Prostate gland (tissue), 2 donors: ENCODE measurements at places on chromosomes 2 and 18.

GRCh38 chr2:233831011-233831721 lies 23.2 kb downstream of the HJURP start:
- DNase-seq: no peak

GRCh38 chr18:50119296-50119695 lies 75.7 kb downstream of the MYO5B start:
- DNase-seq: no peak

DNA sequence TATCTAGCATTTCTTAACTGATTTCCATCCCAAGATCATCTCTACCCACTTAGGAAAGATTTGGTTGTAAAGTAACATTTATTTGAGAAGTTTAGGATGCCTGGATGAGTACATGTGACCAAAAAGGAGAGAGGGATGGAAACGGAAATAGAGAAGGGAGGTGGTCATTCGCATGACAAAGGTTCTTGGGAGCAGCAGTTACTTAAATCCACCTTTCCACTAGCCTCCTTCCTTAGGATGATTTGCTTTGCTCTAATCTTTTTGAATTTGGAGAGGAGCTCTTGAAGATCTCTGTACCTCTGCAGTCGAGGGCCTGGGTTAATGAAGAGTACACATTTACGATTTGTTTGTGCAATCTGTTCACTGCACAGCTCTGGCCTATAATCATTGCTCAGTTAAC lies 623.5 kb downstream of the EPHA4 start:
- no peak for DNase-seq

- no peak for DNase-seq
These were observed 44.3 kb downstream of the MAP3K20 start for GRCh38 chr2:173119944-173120343.

DNA sequence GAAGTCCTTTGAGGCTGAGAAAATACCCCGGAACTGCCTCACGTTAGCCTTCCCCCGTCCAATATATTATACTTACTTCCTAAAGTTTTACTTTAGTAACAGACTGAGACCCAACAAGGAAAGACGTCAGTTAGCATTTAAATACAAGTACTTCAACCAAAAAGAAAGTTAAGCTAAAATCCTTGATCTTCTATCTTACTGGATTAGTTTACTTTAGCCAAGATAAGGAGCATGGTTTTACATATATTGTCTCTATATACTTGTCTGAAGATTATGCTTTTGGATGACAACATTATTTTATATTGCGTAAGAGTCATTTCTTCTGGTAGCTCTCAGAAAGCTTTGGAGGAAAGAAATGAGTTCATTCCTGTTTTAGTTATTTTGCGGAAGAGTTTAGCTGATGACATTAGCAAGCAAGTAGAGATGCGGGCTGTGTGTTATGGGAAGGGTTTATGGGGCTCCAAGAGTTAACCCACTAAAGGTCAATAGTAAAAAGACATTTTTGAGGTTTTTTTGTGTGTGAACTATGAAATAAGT lies 532.9 kb downstream of the ZNF516 start:
- no peak for DNase-seq

DNA sequence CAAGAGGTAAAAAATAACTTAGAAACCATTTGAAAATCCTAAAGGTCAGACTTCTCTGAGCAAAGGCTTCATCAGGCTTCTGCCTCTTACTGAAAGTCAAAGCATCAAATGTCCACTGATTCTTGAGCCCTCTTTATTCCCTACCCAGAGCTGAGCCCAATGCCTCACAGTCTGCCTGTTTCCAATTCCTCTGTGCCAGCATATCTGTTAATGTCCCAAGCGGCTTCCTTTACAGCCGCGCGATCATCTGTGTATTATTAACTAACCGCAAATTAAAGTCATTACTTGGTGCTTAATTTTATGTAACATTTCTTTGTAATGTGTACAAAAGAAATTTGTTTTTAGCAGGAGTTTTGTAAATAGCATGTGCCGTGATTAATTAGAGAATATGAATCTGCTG lies 418.8 kb upstream of the HNRNPA3 start:
- DNase-seq: no peak

DNA sequence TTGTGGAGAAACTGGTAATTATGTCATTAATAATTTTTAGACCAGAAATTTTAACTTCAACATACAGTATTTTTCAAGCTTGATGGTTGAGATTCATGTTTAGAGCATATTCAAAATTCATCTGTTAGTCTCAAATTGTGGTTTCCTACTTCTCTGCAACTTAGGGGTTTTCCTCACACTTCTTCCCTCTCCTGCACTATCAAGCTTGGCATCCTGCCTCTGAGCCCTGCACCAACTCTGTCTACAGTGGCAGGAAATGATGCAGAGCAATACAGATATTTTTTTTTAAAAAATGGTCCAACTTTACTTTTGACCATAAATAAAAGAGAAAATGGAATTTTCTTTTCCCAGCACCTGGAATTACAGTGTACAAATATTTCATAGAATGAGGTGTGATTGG lies 247.3 kb downstream of the NUP35 start:
- no peak for DNase-seq

DNA sequence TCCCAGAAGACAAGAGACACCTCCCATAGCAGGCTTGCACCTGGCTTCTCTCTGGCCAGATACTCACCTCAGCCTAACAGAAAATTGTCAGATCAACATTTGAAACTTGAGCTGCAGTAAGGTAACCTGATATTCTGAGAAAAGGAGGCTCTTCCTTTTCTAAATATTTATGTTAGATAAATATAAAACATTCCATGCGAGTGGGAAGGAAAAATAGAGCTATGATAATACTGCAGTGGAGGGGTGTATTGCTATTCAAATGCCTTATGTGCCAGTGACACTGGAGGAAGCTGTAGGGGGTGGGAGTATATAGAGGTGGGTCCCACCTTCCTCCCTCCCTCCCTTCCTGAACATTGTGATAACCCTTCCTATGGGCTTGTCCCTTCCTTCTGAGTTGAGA lies 515.5 kb upstream of the CHAC2 start:
- DNase-seq: no peak

DNA sequence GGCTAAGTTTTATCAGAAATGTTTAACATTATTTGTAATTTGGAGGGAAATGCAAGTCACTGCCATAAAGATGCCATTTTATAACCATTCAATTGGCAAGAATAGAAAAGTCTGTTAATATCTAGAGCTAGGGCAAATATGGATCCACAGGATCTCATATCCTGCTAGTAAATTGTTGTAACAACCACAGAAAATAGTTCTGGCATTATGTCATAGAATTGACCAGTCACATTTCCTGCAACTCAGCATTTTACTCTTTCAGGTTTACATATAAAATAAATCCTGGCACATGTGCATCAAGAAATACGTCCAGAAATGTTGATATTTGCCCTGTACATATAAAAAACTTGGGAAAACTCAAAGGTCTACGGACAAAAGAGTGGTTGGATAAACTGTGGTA lies 32.9 kb downstream of the OSBPL6 start:
- DNase-seq: no peak

DNA sequence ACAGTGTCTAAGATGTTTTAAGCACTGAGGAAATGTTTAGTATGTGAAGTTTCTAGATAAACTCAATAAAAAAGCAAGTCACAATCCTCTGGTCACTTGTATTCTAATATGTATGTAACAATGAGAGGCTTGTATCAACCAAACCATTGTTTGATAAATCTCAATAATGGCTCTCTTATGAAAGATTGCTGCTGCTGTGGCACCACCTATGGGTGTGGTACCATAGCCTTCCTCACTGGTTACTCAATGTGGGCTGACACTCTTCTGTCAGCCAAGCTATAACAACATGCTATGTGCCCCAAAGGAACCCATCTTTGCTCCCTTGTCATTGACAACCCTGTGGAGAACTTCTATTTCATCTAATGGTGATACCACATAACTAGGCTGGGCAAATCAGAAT lies 12.6 kb upstream of the RAB1A start:
- DNase-seq: no peak

DNA sequence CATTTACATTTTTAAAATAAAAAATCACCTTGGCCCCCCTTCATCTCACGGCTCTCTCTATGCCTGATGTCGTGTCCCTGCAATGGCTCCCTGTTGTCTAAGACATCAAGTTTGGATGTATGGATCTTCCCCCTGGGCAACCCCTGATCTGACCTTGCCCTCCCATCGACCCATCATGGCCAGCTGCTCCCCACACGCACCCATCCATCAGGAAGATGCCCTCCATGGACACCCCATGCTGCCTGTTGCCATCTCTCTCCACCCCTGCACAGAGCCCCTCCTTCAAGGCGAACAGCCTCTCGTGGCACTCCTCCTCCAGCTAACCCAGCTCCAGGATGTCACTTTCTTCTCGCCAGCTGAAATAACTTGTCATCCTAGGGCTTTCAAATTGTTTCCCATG lies 59.5 kb downstream of the DPYSL5 start:
- DNase-seq: no peak

GRCh38 chr2:181305301-181306123 lies 151.7 kb upstream of the ITGA4 start:
- no peak for DNase-seq

- DNase-seq: no peak
These were observed 23.6 kb upstream of the LRRTM1 start for GRCh38 chr2:80328159-80328571.

- no peak for DNase-seq
These were observed 2.4 kb upstream of the ARID5A start for GRCh38 chr2:96534141-96534540.

GRCh38 chr2:15307526-15307925 lies 253.6 kb downstream of the NBAS start:
- DNase-seq: peak; percentile 30

DNA sequence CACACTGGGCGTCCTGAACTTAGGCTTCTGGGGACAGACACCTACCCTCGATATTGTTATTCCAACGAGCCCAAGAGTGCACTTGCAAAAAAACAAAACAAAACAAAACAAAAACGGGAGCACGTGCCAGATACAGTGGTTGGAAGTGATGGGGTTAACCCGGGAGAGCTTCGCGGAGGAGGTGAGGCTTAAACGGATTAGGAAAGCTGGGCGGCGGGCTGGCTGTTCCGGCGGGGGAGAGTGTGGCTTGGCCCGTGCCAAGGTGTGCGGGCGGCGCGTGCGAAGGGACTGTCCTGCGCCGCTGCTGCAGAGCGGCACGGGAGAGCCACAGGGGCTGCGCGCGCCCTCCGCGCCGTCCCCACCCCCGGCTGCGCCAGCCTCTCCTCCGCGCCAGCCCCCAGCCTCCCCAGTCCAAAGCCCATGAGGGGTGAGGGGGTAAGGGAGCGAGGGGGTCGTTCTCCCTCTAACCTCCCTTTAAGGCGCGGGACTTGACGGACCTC lies 1.5 kb upstream of the SLC30A3 start:
- DNase-seq: no peak

- no peak for DNase-seq
These were observed 42.3 kb downstream of the BOLA3 start for GRCh38 chr2:74105413-74105812.

- DNase-seq: no peak
These were observed 361.3 kb downstream of the ZNF521 start for GRCh38 chr18:24990671-24991134.

DNA sequence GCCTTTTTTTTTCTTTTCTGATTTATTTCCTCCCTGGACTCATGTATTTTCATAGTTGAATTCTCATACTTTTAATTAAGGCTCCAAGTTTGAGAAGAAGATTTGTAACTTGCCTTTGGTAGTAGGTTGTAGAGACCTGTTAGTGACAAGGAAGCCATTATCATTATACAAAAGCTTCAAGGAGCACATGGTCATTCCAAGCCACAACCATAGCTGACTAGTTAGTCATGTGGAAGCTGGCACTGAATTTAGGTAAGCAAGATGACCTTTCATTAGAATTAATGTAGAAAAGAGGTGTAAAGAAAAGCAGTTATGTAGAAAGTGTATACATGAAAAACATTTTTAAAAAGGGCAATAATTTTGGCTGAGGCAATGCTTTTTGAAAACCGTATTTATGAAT lies 89.7 kb downstream of the LRP1B start:
- DNase-seq: no peak

- DNase-seq: no peak
These were observed 39.3 kb downstream of the CENPO start for GRCh38 chr2:24832521-24832920.

DNA sequence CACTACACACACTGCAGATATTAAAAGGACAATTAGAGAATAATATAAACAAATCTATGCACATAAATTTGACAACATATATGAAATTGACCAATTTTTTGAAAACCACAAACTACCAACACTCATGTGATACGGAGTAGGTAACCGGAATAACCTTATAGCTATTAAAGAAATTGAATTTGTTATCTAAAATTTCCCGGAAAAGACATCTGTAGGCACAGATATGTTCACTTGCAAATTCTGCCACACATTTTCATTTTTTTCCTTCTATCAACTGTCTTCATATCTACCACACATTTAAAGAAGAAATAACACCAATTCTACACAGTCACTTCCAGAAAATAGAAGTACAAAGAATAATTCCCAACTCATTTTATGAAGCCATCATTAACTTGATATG lies 22.4 kb downstream of the NLRC4 start:
- no peak for DNase-seq

DNA sequence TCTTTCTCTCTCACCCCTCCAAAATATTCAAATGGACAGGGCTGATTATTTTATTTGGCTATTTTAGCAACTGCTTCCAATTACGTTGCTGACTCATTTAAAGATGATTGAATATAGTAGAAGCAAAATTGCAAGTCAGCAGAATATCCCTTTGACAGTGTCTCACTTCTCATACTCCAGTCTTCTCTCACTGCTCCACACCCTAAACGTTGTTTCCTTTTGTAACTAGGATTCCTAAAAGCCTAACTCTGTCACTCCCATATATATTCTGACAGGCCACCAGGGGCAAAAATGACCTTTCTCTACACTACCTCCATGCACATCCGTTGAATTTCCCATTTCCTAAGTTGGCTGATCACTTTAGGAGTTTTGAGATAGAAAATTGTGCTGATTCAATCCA lies 351.1 kb downstream of the RND3 start:
- no peak for DNase-seq

GRCh38 chr2:1277634-1278033 lies 135.6 kb upstream of the TPO start:
- DNase-seq: no peak

DNA sequence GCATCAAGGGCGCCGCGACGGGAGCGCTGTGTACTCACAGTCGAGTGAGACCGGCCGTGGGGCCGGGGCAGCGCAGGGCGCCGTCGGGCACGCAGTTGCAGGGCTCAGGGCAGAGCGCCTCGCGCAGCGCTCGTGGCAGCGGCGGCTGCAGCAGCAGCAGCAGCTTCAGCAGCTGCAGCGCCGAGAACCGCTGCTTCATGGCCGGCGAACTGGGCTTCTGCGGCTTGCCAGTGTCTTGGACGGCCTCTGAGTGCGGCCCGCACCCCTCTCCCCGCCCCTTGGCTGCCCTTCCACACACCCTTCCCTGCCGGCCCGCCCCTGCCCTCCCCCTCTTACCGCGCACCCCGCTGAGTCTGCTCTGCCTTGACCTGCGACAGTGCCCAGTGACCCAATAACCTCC lies at the start of gene LHCGR:
LHCGR (minus strand) TSS at position 252 of the 400 bp plus-strand sequence; CDS start at position 199, 53 bp downstream.
- DNase-seq: no peak

- DNase-seq: no peak
These were observed 312.3 kb upstream of the PKDCC start for GRCh38 chr2:41735476-41735875.

GRCh38 chr18:73381699-73382036 lies 513.9 kb upstream of the NETO1 start:
- DNase-seq: no peak

- DNase-seq: no peak
These were observed 88.2 kb downstream of the NCOA1 start for GRCh38 chr2:24579053-24579803.

GRCh38 chr18:58843688-58844035 lies 21.0 kb upstream of the ZNF532 start:
- DNase-seq: no peak
